DMS79 treated with DMSO at 0.1 percent for 48 hours (cell line): ENCODE measurements at places on chromosomes 11 and 22.

DNA sequence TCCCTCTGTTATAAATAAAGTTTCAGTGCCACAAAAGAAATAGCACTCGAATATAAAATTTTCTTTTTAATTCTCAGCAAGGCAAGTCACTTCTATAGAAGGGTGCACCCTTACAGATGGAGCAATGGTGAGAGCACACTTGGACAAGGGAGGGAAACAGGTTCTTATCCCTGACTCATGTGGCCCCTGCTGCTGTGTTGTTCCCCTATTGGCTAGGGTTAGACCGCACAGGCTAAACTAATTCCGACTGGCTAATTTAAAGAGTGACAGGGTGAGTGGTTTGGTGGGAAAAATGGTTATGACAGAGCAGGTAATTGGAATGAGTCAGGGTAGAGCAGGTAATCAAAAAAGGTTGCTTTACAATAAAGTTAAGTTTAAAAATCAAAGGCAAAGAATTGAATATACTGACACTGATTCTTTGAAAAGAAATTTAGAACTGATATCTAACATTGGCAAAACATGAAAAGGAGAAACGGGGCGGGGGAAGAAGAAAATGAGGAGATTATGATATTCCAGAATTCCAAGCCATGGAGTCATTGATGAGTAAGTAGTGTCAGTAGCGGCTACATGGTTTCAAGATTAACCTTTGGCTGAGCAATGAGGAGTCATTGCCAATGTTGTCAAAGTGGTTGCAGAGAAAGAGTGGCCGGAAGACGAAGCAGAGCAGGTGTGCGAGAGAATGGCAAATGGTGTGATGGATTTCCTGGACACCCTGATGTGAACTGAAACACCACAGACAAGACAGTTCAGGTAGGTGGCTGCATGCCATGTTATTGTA is 48.4 kb upstream of the MRGPRX1 start:
- DNase-seq = no peak

DNA sequence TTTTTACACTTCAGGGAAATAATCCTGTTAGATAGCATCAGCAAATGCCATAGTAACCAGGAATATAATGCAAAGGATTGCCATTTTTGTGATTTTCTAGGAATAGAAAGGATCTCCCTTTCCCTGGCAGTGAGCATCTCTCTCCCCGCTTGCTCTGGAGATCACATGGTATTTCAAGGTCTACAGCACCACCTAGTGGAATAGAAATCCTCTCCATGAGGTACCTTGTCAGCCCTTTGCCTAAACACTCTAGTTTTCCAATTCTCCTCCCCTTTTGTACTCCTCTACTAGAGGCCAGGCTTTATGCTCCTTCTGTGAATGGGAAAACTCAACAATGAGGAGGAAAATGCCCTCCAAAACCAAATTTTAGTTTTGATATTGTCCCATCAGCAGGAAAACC is 78.4 kb downstream of the XRRA1 start:
- DNase-seq = no peak

- DNase-seq = no peak
Observed at GRCh38 chr11:2664791-2665525, 34.8 kb downstream of the KCNQ1OT1 start.

- no peak for DNase-seq
Observed at GRCh38 chr22:19480789-19481188, 1.1 kb downstream of the CDC45 start.

DNA sequence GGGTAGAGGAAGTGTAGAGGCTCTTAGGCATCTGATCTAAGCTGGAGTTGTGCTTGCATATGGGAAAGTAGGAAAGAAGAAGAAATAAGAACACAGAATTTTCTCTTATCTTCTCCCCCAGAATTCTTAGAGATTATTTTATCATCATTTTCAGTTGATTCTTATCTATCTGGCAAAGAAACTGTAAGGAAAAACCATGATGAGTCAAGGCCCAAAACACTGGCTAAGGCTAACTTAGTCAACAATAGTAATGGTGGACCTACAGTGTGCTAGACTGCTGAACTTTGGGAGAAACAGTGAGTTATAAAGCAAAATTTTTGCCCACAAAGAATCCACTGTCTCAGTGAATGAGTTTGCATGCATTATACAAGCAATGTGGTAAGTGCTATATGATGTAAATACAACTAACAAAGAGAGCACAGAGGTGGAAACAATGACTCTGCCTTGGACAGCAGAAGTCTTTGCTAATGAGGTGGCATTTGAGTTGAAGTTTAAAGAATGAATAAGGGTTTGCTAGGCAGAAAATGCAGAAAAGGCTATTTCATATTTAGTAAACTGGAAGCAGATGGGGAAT is 344.5 kb upstream of the PLET1 start:
- no peak for DNase-seq

DNA sequence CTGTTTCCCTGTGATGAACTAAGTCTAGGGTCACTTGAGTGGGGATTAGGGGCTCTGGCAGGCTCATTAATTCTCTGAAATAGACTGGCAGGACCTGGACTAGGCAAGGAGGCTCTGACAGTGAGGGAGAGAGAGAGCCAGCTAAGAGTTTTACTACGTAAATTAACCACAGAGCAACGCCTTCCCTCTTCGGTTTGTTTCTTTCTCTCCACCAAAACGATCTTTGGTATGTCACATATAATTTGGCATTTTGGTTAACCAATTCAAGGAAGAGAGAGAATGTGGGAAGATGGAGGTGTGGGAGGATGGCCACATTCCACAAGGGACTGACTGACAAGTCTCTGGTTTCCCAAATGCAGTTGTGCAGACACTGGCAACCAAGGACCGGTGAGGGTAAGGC is 27.9 kb downstream of the ATG16L2 start:
- DNase-seq = no peak

GRCh38 chr11:43955381-43956118 is 13.1 kb downstream of the C11orf96 start:
- DNase-seq = no peak

DNA sequence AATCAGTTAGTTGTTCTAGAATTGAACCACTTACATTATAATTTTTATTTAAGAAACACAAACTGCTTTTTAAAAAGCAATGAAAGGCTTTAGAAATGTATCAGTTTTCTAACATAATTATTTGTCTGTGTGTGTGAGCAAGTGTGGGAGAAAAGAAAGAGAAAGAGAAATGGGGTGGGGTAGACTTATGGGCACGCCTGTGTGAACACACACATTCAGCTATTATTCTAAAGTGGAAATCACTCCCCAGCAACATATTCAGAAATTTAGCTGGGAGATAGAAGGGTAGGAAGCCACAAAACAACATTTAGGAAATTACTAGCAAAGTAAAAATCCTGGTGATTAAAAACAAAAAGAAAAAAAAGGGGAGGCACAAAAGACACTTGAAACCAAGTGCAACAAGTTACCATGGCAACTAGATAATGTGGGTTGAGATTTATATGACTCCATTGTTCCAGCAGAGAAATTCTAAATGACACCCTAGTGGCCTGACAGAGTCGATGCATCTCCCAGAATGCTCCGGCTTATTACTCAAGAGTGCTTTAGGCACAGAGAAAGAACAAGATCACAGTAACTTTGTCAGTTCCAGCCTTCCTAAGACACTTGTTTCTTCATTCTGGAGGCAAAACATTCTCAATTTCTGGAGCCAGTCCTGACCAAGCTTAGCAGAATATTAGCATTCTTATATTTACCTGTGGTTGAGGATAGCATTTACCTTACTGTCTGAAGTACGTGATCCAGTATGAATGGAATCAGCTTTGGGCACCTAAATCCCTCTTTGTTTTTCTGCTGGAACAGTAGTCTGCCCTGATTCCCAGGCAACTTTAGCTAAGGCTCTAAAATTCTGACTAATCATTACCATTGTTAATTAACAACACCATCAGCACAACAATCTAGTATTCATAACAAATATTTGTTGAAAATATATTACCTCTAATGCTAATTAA is 444.4 kb downstream of the DLG2 start:
- no peak for DNase-seq

DNA sequence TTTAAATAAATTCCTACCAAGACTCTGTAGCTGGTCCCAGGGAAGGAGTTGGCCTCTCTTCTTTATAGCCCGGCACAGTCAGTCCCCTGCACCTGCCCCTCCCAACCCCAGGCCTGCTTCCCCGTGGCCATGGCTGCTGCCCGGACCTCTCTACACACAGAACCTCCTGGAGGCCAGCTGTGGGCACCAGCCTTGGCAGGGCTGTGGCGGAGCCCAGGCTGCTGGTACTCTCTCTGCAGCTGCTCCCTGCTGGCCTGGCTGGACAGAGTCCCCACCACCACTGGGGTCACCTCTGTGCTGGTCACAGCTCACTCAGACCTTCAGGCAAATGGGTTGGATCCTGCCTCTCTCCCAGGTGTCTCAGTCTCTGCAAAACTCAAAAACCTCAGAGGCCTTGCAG is 69.3 kb downstream of the LRP5 start:
- DNase-seq = no peak

GRCh38 chr11:64585150-64585549 is 5.9 kb upstream of the SLC22A12 start:
- no peak for DNase-seq

DNA sequence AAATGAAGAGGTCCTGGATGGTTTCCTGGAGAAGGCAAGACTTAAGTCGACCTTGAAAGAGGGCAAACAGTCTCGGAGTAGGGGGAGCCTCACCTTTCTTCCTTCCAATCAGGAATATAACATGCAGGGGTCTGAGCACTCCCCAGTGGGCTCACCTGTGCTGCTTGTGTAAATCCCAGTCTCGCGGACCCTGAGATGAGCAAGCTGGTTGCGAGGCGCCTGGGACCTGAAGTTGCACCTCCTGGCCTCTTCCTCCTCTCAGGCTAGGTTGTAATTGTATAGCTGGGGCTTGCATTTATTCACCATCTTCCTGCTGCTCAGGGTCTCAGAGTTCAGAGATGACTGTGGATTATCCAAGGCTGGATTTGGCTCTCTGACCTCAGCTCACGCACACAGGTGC is 7.5 kb upstream of the WBP2NL start:
- DNase-seq = no peak

DNA sequence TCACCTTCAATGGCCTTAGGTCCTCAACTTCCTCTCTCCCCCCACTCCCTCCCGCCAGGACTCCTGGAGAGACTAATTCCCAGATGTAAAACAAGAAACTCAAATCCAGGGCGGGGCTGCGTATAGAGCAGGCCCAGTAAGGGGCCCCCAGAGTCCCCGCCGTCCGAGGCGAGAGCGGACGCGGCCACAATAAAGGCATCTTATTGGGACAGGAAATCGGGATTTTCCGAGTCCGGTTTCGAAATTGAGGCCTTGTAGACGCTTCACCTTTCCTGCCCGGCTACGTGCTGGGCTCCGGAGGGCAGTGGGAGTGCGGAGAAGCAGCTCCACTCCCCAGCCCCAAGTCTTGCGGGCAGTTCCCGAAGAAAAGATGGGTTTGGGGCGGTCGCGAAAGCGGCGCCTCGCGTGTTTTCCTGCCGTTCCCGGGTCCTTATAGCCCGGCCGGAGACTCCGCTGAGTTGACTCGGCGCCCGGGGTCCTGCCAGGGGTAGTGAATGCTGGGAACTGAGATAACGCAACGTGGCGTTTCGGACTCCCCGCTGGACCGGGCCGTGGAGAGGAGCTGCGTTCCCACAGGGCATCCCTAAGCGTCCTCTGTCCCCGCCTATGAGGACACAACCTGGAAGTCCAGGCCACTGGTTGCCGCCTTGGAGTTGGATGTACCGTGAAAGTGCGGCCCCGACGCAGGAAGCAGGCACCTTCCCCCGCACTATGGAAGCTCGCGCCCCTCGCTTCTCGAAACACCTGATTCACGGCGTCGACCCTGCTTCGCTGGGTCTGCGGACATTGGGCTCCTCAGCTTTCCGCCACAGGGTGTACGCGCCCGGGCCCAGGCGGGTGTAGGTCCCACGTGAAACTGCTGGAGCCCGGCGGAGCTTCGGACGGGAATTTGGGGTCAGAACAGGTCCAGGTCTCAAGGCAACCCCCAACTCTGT is 4.8 kb upstream of the CHRM1 start:
- no peak for DNase-seq

- no peak for DNase-seq
Observed at GRCh38 chr22:20967697-20968211, 699 bp downstream of the AIFM3 start.

GRCh38 chr22:30169002-30169401 is 77.6 kb downstream of the LIF start:
- DNase-seq = no peak

DNA sequence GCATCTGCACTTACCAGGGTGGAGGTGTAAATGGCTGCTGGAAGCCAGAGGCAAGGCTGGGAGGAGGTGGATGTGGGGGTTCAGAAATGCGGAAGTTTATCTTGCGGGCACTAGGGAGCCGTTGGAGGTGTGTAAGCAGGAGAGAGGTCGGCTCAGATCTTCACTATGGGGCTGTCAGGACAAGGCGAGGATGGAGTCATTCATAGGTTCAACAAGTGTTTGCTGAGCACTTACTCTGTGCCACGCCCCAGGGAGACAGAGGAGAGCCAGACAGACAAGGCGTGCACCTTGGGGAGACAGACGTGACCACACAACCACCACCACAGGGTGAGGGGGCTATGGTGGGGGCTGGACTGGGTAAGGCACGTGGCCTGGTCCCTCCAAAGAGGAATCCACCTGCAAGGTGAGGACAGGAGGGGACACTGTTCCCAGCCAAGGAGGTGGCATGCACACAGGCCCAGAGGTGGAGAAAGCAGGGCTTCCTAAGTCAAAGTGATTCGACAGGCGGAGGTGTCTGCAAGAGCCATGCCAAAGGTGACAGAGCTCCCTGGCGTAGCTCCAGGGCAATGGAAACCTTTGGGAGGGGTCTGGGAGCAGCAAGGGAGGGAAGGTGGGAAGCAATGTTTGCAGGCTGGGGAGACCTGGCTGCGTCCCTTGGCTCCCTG is 30.8 kb upstream of the TCF20 start:
- DNase-seq = no peak

GRCh38 chr22:47822422-47822821 is 1060.0 kb downstream of the TBC1D22A start:
- DNase-seq = no peak

- no peak for DNase-seq
Observed at GRCh38 chr22:50338042-50338573, 5.0 kb upstream of the PPP6R2 start.

- no peak for DNase-seq
Observed at GRCh38 chr11:128469220-128469619, 118.1 kb downstream of the ETS1 start.

DNA sequence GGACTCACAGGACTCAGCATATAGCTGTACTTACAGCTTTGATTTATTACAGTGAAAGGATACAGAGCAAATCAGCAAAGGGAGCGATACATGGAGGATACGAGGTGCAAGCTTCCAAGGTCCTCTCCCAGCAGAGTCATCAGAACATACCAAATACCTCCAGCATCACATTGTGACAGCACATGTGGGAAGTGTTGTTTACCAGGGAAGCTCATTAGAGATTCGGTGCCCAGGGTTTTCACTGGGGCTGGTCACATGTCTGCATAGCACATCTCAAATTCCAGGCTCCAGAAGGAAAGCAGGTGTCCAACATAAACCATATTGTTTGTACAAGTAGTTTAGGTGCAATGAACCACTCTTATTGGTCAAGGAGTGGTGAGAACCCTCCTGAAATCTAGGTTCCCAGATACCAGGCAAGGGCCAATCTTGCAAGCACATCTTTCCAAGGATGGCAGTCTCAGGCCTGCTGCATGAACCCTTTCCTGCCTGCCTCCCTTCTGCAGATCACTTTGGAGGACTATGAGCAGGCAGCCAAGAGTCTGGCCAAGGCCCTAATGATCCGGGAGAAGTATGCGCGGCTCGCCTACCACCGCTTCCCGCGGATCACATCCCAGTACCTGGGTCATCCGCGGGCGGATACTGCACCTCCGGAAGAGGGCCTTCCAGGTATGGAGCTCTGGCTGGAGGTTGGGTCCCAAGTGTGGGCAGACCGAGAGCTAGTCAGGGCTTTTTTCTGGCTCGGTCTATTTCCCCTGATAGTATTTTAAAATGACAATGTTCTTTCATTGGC is 26.7 kb downstream of the AMPD3 start:
- no peak for DNase-seq
